Activated naive CD8-positive, alpha-beta T cell treated with anti-CD3 and anti-CD28 coated beads, Interleukin-2, amount 50 U/mL, for 16 hours (primary cell): ENCODE measurements at places on chromosomes 12 and 14.

GRCh38 chr12:39224971-39225370, 217.9 kb downstream of the KIF21A start:
- DNase-seq, result no peak

GRCh38 chr14:104451474-104451873, 128.1 kb upstream of the C14orf180 start:
- DNase-seq, result no peak

DNA sequence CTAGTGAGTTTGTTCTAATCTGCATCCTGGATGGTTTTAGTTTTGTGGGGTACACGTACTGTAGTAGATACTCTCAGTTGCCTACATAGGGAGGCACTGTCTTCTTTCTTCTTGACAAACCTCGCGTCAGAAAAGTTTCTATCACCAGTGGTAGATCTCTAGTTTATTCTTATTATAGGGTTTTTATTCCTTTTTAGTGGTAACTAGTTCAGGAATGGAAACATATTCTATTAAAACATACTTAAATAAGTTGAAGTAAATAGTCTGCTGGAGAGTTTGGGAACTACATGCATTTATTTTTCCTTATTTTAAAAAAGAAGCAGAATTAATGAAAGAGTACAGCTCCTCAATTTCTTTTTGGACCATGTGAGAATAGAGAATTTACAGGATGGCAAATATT, 33.6 kb upstream of the OR9K2 start:
- no peak for DNase-seq

- no peak for DNase-seq
These were observed 24.1 kb downstream of the NTF3 start for GRCh38 chr12:5456030-5456429.

- DNase-seq, result no peak
These were observed 122.6 kb downstream of the CALM1 start for GRCh38 chr14:90519262-90519920.

- no peak for DNase-seq
These were observed 9.2 kb upstream of the CYP46A1 start for GRCh38 chr14:99674776-99675381.

- no peak for DNase-seq
These were observed 28.6 kb upstream of the DLK1 start for GRCh38 chr14:100698066-100698465.

- no peak for DNase-seq
These were observed 7.6 kb upstream of the EXD2 start for GRCh38 chr14:69183735-69184134.

DNA sequence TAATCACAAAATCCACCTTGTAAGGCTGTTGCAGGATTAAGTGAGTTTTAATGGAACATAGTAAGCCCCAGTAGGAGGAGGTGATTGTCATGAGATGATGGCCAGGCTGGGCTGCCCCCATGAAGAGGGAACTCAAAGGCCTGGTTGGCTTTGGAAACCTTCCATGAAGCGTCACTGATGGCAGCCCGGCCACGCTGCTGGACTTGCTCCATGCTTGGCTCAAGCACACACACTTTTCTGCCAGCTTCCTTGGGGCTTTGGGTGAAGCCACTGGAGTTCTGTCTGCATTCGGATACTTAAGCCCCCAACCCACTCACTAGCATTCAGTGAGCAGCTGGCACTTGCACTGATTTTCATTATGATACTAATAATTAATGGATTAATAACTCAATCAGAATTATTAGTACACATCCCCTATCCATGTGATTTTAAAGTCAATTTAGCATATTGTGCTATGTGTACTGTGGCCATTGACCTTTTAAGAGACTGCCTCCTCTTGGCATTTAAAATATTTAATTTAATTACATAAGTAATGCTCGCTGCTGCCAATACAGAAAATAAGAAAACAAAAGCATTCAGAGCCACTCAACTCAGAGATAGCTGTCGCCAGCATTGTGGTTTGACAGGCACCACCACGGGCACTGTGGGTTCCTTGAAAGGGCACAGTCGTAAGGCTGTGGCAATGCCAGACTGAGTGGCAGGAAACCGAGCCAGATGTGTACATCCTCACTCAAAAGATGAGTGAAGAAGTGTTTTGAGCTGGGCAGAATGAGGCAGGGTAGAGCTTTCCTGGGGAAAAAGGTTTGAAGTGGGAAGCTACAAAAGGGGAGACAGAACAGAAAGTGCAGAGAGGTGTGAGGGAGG, 15.9 kb downstream of the KRT85 start:
- no peak for DNase-seq

GRCh38 chr12:95416111-95416636, 57.8 kb upstream of the METAP2 start:
- DNase-seq, result no peak

GRCh38 chr12:65278576-65279368, at the start of gene MSRB3:
Gene MSRB3 (plus strand): TSS chr12:65278683. CDS start chr12:65308580, 29,897 bp downstream.
- DNase-seq, result no peak

DNA sequence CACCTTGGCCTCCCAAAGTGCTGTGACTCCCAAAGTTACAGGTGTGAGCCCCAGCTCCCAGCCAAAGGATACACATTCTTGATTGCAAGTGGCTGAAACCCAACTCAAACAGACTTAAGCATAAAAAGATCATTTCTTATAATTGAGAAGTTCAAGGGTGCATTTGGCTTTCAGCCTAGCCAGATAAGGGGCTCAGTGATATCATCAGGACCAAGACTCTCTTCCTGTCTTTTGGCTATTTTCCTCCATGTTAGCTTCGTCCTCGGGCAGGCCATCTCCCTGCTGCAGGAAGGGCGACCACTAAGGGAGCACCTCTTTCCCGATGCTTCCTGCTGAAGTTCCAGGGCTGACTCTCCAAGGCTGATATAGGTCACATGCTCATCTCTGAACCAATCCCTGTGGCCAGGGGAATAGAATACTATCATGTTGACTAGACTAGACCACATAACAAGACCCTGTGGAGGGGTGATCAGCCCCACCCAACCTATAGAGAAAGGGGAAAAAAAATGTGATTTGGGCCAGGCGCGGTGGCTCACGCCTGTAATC, 9.8 kb upstream of the KRT8 start:
- DNase-seq, result no peak
